Retina (tissue), 1 donor: ENCODE measurements at places on chromosomes 11 and 22.

DNA sequence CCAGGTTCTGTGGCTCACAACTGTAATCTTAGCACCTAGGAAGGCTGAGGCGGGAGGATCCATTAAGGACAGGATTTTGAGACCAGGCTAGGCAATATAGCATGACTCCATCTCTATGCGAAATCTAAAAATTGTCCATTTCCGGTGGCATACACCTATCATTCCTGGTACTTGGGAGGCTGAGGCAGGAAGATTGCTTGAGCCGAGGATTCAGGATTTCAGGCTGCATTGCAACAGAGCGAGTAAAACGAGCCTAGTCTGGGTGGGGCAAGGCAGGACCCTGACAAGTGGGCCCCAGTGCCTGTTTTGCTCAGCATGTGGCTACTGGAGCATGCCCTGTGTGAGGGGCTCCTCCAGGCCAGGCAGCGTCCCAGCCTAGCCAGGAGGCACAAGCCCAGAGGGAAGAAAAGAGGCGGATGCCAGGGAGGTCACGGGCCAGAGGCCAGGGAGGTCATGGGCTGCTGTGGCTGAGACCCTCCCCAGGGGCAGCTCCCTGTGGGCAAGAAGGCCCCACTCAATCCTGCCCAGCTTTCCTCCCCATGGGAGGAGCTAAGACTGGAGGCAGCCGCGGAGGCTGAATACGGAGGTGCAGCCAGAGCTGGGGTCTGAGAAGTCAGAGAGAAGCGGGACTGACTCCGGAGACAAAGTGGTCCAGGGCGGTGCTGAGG is 8.4 kb downstream of the LRRC74B start:
- DNase-seq: no peak

DNA sequence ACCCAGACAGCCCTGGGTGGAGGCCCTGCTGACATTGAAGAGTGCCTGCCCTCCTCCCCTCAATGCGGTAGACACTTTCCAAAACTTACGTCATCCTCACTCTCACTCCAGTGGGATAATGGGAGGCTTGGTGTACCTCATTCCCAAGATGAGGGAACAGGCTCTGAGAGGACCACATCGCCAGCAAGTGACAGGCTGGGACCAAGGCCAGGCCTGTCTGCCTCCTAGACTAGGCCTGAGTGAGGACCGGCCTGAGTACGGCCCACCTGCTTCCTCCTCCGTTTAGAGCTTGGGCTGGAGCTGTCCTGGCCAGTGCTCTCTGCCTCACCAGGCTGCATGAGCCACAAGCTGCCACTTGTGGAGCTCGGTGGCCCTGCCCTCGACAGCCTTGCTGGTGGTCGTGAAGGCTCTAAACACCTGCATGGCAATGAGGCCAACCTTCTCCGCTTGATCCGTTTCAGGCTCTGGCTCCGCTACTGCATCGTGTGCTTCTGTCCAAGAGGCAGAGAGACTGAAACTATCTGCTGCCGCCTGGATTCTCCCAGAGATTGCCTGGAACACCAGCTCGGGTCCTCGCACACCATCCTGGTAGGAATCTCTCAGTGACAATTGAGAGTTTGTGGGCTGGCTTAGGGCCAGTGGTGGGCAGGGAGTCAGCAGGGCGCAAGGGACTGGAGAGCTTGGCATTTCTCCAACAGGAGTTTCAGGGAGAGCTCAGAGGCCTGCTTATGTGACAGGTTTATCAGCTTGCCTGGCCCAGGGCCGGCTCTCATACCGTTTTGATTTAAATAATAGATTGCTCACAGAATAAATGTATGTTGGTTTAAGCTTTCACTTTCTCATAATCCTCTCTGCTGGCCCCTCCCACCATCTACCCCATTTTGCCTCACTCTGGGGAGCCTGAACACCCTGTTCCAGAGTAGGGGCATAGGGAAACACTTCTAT is 9.4 kb downstream of the LRRC75B start:
- DNase-seq: no peak

GRCh38 chr11:125728969-125729368 is 17.1 kb upstream of the PATE1 start:
- no peak for DNase-seq

GRCh38 chr22:24486501-24486921 is 8.6 kb upstream of the UPB1 start:
- no peak for DNase-seq

DNA sequence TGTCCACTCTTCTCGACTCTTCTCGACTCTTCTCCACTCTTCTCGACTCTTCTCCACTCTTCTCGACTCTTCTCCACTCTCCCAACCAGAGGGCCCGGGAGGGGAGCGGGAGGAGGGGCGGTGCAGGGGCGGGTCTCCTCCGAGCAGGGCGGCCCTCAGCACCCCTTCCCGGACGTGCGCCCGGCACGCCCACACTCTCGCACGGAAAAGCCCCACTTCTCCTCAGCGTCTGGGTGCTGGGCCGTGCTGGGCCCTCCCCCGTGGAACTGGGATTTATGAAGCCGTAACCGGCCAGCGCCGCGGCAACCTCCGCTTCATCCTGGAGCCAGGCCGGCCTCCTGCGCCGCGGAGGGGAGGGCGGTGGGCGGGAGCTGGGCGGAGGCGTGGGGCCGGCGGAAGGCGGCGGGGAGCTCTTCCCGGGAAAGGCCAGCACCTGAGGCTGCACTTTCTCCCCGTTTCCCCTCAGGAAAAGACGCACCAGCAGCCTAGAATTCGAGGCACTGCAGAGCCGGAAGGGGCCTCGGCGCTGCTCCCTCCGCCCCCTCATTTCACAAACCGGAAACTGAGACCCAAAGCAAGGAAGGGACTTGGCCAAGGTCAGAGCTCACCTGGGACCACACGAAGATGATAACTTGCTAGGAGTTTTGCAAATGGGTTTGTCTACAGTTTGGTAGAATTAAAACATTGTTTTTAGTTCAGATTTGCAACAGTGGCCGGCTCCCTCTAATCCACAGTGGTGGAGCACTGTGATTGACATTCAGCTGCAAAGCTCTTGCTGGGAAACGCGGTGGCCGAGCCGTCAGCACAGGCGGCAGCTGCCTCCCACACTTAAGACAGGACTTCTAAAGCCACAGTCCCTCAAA is 31.6 kb upstream of the JAM3 start:
- DNase-seq: peak; percentile 87

DNA sequence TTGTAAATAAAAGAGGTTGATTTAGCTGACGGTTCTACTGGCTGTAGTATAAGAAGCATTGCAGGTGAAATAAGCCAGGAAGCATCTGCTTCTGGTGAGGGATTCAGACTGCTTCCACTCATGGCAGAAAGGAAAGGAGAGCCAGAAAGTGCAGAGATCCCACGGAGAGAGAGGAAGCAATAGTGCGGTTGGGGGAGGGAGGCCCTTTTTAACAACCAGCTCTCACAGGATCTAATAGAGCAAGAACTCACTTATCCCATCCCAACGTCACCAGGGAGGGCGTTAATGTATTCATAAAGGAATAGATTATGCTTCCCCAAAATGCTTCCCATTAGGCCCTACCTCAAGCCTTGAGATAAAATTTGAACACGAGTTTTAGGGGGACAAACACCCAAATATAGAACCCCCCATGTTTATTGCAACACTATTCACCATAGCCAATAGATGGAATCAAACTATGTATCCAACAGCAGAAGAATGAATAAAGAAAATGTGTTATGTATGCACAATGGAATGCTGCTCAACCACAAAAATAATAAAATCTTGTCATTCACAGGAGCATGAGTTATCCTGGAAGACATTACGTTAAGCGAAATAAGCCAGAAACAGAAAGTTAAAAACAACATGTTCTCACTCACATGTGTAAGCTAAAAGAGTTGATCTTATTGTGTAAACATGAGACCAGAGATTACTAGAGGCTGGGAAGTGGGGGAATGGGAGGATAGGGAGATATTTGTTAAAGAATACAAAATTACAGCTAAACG is 908.3 kb upstream of the ANO3 start:
- DNase-seq: no peak
